GM03348 (cell line): ENCODE measurements at places on chromosomes 2 and 18.

- DNase-seq, result no peak
Observed at GRCh38 chr2:230976671-230977171, 19.2 kb upstream of the SPATA3 start.

DNA sequence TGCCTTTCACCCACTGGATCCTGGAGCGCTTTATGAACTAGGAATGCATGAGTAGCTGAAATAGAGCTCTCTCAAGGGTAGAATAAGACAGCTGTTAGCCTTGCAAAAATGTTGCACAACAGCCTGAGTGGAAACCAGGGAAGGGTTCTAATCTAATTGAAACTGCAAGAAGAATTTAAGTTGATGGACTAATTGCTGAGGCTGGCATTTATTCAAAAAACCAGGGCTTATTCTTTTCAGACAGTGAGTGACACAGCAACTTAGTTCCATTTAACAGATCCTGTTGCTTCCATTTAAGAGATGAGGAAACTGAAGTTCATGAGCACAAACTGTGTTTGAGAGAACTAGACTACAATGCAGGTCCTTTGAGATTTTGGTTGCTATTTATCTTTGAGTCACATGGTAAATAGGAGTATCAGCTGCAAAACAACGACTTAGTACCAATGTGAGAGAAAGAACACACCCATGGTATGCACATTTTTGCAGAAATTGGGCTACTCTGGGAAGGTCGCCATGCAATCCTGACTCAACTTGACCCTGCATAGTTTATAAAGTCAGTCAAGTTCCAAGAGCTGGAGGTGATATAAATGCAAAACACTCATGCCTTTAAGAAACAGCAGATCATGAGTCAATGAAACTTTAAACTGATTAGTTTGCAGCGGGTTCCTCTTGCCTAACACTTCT is 76.4 kb upstream of the PARD3B start:
- DNase-seq, result peak; percentile 77

- DNase-seq, result no peak
Observed at GRCh38 chr2:109686921-109687320, 72.8 kb downstream of the SOWAHC start.

- DNase-seq, result no peak
Observed at GRCh38 chr2:33497221-33497650, 20.8 kb downstream of the RASGRP3 start.

DNA sequence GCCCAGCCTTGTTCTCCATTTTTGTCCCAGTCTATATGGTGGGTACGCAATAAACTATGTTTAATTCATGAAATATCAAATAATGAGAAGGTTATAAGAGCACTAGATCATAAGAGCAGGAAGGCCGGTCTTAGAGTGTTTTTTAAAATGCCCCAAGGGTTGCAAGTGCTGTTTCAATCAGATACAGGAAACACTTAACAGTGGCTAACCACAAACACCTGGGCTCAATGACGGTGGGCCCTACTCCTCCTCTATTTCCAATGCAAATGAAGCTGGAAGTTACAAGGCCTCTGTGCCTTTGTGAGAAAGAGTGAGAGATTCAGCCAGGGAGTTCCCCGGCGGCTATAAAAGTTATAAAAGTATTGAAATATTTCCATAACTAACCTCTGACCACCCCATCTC is 18.9 kb upstream of the WDR33 start:
- no peak for DNase-seq

DNA sequence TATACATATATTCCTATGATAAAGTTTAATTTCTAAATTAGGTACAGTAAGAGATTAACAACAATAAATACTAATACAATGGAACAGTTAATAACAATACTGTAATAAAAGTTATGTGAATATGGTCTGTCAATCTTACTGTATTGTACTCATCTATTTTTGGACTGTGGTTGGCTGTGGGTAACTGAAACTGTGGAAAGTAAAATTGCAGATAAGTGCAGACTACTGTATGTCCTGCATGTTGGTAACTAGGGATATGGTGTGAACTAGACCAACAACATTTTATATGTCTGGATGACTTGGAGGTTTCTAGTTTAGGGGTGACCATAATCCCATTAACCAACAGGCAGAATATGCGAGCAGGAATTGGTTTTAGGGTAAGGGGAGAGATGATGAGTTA is 23.3 kb downstream of the PHLPP1 start:
- DNase-seq, result no peak

DNA sequence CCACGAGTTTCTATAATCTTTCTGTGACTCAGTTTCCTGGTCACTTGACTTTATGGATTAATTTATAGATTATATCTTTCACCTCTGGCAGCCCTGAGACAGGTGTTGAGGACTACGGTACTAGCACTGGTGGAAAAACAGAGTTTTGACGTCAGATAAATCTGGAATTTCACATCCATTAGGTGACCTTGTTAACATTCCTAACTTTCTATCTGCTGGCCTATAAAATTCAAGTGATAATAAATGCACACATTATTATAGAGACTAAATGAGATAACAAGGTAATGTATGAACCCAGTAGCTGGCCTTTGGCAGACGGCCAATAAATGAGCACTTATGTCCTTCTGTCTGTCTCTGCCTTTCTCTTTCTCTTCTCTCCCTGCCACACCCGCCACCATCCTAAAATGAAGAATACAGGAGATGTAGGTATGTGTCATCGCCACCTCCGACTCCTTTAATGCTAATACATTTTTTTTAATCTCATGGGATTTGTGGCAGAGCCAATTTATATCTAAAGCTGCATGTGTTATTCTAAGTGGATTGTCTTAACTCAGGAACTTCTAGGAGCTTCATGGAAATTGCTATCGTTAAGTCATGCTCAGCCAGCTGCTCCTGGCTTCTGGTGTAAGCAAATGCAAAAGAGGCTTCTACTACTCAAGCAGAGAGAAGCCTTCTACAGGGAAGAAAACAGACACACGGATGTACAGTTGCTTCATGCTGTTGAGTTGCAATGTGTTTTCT is 2.3 kb downstream of the TM4SF20 start:
- no peak for DNase-seq

GRCh38 chr2:127508023-127508630 is 18.2 kb downstream of the IWS1 start:
- DNase-seq, result no peak

GRCh38 chr2:3566806-3567205 is 8.3 kb upstream of the RPS7 start:
- DNase-seq, result no peak

- no peak for DNase-seq
Observed at GRCh38 chr2:45789961-45790723, 138.7 kb downstream of the PRKCE start.

GRCh38 chr18:63138436-63139340 is 180.9 kb downstream of the BCL2 start:
- DNase-seq, result peak; percentile 59

GRCh38 chr2:8219096-8219495 is 462.8 kb upstream of the ID2 start:
- DNase-seq, result no peak

- DNase-seq, result peak; percentile 87
Observed at GRCh38 chr2:216799873-216800431, 59.9 kb downstream of the TNP1 start.

GRCh38 chr18:77145364-77145901 is 12.8 kb upstream of the MBP start:
- no peak for DNase-seq

DNA sequence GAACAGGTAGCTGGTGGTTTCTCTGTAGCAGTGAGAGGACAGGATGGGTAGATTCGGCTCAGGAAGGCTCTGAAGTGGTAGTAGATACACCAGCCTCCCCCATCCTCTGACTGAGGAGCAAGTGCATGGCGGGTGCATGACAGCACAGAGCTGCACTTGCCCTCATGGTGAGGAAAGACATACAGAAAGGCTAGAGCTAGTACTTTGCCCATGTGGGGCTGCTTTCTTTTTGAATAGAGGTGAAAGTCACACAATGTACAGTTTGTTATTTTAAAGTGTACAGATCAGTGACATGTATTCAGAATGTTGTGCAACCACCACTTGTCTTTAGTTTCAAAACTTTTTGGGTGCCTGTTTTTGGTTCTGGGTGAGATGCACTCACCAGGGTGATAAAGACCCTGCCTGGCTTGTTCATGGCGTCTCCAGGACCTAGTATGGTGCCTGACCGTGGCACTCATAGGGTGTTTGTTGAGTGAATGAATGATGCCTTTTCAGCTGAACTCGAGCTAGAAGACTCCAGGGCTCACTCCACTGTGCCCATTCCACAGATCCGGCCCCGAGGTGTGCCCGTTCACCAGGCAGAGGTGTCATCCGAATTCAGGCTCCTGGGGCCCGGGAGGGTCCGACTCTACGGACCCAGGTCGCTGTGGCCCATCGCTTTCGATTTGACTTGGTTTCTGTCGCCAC is 421 bp upstream of the VAMP5 start:
- DNase-seq, result no peak

DNA sequence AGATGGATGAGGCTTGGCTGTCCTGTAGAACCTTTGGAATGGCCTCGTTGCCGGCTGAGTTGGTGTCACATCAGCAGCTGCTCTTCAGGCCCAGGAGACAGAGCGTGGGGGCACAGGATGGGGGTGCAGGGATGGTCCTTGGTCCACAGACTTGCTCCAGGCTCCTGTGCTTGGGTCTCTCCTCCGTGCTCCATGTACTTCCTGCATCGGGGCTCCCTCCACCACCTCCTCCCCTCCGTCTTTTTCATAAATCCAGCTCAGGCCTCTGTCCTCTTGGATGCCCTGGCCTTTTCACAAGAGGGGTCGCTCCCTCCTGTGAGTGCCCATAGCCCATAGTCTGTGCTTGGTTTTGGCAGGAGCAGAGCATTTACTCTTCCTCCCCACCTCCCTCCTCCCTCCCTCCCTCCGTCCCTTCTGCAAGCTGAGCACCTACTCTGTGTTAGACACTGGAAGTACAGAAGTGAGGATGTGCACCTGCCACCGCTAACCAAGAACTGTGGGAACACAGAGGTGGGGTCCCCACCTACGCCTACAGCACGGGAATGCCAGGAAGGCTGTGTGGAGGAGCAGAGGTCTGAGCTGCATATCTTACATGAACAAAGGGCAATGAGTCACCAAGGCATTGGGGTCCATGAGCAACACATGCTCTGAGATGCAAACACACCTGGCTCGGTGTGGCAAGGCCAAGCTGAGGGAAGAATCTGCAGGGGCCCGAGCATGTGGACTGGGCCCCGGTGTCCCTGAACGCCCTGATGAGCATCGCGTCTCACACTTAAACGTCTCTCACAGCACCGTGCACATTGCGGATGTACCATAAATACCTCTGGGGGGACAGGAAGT is 458.7 kb upstream of the HS6ST1 start:
- no peak for DNase-seq

- no peak for DNase-seq
Observed at GRCh38 chr18:10856132-10856531, 293.2 kb downstream of the PIEZO2 start.

- DNase-seq, result peak; percentile 24
Observed at GRCh38 chr2:98280376-98281102, 65.7 kb upstream of the CNGA3 start.

DNA sequence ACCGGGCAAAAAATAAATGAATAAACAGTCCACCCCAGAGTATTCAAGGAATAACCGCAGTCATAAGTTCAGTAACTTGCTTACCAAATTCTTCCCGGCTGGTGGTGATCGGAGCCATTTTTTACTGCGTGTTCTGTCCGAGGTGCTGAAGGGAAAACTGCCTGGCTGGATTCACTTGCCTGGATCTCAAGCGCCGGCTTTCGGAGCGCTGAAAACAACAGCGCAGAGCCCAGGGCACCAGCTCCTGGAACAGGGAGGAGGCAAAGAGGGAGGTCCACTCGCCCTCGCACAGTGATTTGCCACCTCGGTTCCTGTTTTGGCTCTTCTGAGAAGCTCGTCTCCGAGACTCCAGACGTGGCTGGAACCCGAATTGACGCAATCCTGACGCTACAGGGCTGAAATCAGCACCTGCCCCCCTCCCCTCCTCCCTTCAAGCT is at the start of gene SYT4:
SYT4 (minus strand) TSS at position 327 of the 437 bp plus-strand sequence; CDS start at position 118, 209 bp downstream.
- DNase-seq, result peak; percentile 60

DNA sequence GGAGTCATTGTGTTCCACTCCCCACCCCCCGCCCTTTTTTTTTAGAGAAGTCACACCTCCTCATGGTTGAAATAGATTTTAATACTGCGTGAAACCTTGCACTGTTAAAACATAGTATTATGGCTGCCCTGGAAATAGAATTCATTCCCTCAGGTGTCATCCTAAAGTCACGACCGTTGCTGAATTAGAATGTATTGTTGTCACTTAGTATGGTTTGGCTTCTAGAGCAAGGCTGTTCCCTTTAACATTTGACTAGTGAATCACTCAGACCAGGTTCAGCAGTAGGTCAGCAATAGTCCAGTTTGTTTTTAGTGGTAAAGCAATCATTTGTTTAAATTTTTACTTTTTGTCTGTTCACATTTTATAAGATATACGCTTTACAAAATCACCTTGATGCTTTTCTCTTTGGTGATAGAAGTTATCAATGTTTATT is 1.2 kb downstream of the BABAM2 start:
- no peak for DNase-seq

- DNase-seq, result peak; percentile 34
Observed at GRCh38 chr18:58723810-58724602, 52.7 kb downstream of the MALT1 start.

DNA sequence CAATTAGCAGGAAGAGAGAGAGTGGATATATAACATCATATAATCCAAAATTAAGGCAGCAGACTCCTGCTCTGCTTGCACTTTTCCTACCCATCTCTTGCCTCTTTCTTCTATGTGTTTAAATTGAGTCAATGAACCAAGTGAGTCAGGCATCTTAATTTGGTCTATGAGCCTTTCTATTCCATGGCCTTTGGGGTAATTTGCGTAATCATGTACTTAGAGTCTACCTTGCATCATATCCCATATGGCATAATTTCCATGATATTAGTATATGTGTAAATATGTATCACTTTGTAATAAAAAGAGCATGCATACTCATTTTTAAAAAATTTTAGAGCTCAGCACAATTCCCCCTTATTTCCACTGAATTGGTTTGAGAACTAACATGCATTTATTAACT is 555.2 kb downstream of the STK39 start:
- DNase-seq, result no peak

- no peak for DNase-seq
Observed at GRCh38 chr2:240622060-240622411, 3.2 kb upstream of the GPR35 start.

- DNase-seq, result no peak
Observed at GRCh38 chr2:145106293-145106692, 586.4 kb upstream of the ZEB2 start.

GRCh38 chr2:230564805-230565779 is 147.6 kb upstream of the CAB39 start:
- no peak for DNase-seq
